ENCODE measurements at places on chromosomes 4 and X. TPM values are rescaled to one million over a fixed set of nuclear protein-coding genes. Genes with fewer than 3 reads are reported as not detected.

FAM193A gene
- total RNA-seq = 42.9 TPM

- no peak overlapping the region for H3K4me3 ChIP-seq
- no peaks in the 10 kb centered on the region for H3K27me3 ChIP-seq
- H3K27ac ChIP-seq = no peak overlapping the region
- H3K36me3 ChIP-seq = no peaks in the 10 kb centered on the region
- DNase-seq = no peak
Measured at GRCh38 chr4:8904041-8904501, 32.4 kb upstream of the HMX1 start.

GDI1 gene
- total RNA-seq = 151 TPM

SPRY1 gene
- 147 TPM for total RNA-seq

- H3K27me3 ChIP-seq = no peaks in the 10 kb centered on the region
- peaks cover 11% of the 10 kb centered on the region for H3K4me1 ChIP-seq
- no peak for DNase-seq
- peaks cover 4% of the 10 kb centered on the region for H3K36me3 ChIP-seq
- no peak overlapping the region for H3K27ac ChIP-seq
Measured at GRCh38 chrX:10090319-10090718, 66.5 kb upstream of the CLCN4 start.

OCRL gene
- total RNA-seq = 27.9 TPM
